SJCRH30 (cell line): ENCODE measurements at places on chromosomes 2 and 18.

- DNase-seq: no peak
Observed at GRCh38 chr2:19576411-19576810, 218.0 kb upstream of the OSR1 start.

- DNase-seq: no peak
Observed at GRCh38 chr2:139079311-139079710, 299.1 kb upstream of the NXPH2 start.

GRCh38 chr2:106232638-106233349 lies 38.7 kb upstream of the UXS1 start:
- DNase-seq: no peak

DNA sequence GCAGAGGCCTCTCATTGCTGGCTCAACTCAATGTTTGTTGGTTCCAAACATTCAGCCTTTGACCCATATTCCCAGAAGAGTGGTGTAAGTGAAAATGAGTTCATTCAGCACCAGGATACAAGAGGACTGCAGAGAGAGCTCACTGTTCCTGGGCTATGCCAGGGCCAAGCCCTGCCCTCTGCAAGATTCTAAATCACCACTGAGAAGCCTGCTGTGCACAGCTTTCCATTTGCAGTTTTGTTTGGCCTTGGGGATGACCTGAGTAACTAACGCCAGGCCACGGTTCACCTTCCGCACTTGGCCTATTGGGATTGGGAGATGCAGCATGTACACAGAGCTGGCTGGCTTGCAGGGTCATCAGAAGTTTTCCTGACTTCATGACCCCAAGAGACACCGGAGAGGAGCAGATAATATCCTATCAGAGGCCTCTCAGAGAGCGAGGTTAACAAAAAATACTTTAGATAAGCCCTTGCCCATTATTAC lies 12.6 kb downstream of the GKN1 start:
- DNase-seq: no peak

DNA sequence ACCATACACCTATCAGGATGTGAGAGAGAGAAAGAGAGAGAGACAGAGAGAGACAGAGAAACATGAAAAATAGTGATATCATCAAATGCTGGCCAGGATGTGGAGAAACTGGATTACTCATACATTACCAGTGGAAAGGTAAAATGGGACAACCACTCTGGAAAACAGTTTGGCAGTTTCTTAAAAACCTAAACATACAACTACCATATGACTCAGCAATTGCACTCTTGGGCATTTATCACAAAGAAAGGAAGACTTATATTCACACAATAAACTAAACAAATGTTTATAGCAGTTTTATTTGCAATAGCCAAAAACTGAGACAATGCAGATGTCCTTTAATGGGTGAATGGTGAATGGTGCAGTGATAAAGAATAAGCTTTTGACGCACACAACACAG lies 29.1 kb downstream of the SLC4A3 start:
- DNase-seq: no peak
